Hippocampal formation (tissue), 2 donors: ENCODE measurements at places on chromosomes 16 and 17.

DNA sequence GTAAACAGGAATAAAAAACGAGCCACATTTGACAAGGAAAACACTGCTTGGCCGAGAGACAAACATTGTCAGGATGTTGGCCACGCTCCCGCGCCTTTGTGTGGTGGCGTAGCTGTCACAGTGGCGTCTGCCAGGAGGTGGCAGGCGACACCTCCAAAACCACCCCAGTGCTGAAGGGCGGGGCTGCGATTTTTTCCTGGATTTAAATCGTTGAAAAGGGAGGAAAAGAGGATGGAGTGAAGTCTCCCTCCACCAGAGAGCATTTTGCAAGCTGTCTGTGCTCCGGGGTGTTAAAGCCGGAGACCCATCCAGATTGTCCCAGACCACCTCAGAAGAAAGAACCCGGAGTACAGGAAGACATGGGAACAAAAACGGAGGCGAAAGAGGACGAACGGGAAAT is 12.7 kb downstream of the MRM3 start:
- DNase-seq = peak; percentile 90

DNA sequence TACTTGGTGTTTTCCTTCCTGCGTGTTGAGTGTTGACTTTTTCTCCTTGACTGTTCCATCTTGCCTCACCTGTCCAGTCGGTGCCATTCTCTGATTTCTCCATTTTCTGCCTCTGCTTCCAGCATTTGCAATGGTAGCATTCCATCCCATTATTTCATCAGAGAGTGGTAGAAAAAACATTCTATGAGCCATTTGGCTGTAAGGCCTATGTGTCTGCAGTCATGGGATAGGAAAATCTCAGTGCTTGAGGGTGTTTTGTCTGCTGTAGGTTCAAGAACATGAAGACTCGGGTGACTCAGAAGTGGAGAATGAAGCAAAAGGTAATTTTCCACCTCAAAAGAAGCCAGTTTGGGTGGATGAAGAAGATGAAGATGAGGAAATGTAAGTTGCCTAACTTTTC is 2.7 kb downstream of the UTP18 start:
- no peak for DNase-seq

DNA sequence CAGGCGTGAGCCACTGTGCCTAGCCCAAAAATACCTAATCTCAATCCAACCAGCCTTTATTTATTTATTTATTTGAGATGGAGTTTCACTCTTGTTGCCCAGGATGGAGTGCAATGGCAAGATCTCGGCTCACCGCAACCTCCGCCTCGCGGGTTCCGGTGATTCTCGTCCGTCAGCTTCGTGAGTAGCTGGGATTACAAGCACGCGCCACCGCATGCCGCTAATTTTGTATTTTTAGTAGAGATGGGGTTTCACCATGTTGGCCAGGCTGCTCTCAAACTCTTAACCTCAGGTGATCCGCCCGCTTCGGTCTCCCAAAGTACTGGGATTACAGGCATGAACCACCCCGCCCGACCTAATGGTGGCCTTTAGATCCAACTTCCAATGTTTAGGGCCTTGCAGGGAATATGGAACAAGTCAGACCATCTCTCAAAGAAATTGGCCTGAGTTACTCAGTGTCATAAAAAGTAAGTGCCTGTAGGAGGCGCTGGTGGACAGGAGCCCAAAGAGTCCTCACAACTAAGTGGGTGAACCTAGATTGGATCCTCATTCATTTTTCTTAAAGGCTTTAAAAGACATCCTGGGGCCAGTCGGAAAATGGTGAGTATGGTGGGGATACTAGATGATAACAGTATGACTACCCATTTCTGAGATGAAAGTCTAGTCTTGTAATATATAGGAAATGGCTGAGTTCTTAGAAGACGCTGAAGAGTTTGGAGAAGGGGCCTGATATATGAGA is 4.6 kb downstream of the ZSCAN10 start:
- no peak for DNase-seq

DNA sequence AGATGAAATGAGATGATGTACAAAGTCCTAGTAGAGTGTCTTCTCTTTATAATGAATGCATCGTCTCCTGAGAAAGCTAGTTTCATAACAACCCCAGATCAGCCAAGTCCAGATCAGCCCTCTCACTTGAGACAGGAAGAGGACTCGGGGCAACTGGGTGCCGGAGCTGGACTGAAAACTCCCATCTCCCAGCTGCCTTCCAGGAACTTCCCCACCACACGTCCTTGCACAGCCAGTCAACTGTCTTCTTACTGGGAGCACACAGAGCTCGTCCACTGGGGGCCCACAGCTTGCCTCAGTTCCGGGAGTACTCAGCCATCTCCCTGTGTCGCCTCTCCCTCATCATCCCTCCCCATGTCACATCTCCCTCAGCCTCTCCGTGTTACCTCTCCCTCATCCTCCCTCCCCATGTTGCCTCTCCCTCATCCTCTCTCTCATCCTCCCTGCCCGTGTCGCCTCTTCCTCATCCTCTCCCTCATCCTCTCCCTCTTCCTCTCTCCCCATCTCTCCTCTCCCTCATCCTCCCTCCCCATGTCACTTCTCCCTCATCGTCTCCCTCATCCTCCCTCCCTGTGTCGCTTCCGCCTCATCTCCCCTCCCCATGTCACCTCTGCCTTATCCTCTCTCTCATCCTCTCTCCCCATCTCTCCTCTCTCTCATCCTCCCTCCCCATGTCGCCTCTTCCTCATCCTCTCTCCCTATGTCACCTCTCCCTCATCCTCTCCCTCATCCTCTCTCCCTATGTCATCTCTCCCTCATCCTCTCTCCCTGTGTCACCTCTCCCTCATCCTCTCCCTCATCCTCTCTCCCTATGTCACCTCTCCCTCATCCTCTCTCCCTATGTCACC is 22.4 kb upstream of the KCNH6 start:
- DNase-seq = no peak
